Dorsolateral prefrontal cortex (tissue), 122 donors: ENCODE measurements at places on chromosomes 2 and 18.
A peak's percentile ranks its signal among the peaks of the same experiment; 100 is the strongest.

DNA sequence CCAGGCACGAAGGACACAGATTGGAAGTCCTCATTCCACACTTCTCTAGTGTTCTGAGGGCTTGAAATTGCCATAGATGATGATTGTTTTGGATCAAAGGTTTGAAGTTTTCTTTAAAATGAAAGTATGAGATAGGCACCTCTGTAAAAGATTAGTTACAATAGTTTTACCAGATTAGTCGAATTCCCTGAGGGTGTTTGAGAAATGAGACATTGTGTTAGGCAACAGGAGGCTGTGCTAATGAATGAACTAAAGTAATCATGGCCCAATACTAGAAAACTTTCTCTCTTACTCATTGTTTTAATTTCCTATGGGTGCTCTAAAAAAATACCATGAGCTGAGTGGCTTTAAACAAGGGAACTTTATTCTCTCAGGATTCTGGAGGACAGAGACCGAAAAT is 421.7 kb downstream of the RNF144A start:
- no peak for DNase-seq

DNA sequence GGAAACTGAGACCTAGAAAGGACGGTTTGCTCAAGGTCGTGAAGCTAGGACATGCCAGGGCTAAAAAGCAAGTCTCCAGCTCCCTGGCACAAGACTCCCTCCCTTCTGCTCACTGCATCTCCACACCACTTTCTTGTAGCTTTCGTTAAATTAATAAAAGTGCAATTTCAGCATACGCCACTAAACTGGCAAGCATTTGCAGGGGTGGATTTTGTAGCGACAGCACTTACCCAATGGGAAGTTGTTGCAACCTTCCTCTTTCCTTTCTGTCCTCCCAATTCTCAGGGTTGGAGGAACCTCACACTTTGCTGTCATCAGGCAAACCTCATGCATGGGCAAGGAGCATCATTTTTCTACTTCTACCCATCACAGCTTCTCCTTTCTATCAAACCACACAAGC is 7.4 kb upstream of the RHOB start:
- no peak for DNase-seq

DNA sequence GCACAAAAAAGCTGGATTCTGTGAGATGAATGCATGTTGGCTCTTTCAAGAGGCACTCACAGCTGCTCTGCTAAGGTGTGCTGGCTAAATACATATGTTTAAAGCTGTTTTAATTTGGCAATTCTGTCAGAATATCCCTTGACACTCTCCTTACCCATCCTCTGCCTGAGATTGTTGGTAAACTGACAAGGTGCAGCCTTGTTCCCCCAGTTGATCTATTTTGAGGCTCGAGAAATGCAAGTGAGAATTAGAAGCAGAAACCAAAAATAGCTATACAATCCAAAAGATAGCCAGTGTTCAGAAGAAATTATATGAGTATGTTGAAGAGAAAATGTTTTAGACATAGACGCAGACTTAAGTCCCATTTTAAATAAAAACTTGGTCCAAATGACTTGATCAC is 971.7 kb upstream of the GYPC start:
- DNase-seq = no peak

DNA sequence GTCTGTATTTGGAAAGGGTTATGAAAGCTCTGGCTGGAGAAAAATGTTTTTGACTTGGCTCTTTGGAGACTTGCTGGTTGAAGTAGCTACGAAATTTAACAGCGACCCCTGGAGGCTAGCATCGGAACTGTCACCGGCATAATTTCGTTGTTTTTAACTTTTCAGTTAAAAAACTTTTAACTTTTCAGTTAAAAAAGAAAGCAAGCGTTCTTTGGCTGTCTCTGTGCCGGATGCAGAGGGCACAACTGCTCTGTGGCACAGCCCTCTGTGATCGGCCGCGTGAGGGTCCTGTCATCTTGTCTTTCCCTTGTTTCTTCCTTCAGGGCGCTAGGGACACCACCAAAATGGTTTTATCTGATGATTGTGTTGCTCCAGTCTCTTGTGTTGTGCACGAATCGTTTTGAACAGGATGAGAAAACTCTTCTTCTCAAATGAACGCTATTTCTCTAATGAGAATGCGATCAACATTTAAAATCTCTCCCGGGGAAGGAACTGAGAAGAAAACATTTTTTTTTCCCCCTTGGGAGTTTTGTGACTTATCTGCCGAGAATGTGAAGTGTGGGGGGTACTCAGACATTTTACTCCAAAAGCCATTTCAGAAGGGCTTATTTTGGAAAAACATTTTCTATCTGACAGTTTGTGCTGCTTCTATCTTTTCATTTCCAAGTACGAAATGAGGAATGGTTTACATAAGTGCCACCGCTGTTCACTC is 57.1 kb downstream of the ADCYAP1 start:
- DNase-seq = peak; percentile 35

- no peak for DNase-seq
These were observed 71.5 kb downstream of the NYAP2 start for GRCh38 chr2:225471039-225471438.
